ENCODE measurements at places on chromosomes 1 and 21.
A peak's percentile ranks its signal among the peaks of the same experiment; 100 is the strongest.

DNA sequence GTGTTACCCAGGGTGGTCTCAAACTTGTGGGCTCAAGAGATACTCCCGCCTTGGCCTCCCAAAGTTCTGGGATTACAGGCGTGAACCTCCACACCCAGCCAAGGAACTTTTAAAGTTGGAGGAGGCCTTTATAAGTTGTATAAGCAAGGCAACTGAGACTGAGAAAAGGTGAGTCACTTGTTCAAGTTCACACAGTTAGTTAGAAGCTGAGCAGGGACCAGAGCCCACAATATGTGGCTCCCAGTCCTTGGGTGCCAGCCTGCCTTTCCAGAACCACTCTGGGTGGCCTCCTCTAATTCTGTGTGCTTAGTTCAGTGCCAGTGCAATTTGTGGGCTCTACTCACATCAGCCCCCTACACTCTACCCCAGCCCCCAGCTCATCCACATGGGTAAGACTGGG is 3.7 kb downstream of the RAB25 start:
- no peak for DNase-seq

DNA sequence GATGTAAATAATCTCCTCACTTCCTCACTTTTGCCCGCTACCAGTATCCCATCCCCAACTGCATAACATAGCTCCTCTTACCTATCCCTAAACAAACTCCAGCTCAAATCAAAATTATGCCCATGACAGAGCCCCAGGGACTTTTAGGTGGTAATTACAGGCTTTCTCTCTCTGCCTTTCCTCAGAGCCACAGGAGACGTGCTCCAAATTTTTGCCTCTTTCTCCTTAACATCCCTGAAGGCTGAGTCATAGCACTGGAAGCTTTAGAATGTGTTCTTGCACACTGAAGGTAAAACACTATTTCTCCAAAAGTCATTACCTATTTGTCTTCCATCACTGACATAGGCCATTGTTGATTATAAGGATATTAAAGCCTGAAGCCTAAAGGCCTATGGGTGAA is 263.5 kb upstream of the PLD5 start:
- no peak for DNase-seq

GRCh38 chr1:62068416-62068843 is 126.2 kb upstream of the L1TD1 start:
- DNase-seq: no peak

- no peak for DNase-seq
These were observed 3.1 kb upstream of the PRKCZ start for GRCh38 chr1:2046953-2047748.

GRCh38 chr1:28309702-28310101 is 19.1 kb upstream of the MED18 start:
- no peak for DNase-seq

DNA sequence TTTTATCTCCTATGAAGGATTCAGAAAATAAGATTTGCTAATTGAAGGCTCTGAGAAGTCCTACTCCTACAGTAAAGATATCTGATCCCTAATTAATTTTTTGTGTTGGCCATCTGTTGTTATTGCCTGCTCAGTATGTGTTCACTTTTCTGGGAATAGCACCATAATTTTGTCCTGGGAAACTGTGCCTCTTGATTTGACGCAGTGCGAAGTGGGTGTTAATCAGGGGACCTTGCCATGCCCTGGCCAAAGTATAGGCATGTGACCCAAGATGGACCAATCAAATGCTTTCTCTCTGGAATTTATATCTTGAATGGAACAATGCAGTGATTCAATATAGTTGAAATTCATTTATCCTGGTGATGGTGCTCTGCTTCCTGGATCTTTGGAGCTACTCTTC is 30.4 kb upstream of the GNG12 start:
- DNase-seq: no peak

GRCh38 chr1:85656256-85656655 is 52.0 kb downstream of the ZNHIT6 start:
- no peak for DNase-seq

DNA sequence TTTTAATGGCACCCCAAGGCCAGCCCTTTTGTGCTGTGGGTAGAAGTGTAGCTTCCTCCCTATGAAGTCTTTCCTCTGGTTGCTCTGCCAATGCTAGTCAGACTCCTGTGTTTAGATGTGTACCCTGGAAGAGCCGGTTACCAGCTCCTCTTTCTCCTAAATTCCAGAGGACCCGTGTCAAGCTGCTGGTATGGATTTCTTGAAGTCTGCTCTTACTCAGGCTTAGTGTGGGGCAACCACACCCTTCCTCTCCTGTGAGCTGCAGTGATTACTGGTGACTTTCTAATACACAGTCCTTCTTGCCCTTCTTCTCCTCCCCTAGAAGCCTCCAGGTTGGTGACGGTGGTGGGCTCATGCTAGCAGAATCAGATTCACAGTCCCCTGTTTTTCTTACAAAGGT is 74.1 kb upstream of the AKT3 start:
- DNase-seq: no peak

DNA sequence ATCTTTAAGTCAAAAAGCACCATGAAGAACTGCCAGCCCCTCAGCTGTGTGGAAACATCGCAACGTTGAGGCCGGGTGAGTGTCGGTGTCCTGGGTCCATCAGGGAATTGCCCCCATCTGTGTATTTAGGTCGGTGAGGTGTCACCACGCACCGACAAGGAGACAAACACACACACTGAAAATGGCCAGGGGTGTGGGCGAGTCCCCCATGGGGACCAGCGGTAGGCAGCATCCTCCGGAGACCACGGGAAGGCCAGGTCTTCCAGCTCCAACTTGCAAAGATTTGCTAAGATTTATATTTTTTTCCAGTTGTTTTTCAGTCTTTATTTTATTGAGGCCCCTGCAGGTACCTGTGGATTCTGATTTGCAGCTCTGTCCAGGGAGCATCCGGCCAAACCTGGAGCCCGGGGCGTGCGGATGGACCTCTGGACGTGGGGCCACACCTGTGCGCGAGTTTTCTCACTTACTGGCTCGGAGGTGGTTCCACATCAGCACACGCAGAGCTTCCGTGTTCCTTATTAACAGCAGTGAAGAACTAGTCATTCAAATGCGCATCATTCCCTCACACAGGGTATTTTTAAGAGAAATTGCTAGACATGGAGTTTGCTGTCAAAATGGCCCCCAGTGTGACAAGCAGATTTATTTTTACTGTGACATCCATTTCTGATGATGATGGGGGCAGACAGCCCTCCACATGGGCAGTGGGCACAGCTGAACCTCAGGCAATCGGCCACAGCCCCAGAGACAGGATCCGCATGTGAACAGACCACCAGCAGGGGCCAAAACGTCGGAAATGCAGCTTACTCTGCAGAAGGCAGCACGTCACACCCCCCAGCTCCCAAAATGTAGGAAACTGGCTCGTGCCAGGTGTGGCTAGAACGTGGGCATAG is 17.2 kb upstream of the SLC19A1 start:
- no peak for DNase-seq

DNA sequence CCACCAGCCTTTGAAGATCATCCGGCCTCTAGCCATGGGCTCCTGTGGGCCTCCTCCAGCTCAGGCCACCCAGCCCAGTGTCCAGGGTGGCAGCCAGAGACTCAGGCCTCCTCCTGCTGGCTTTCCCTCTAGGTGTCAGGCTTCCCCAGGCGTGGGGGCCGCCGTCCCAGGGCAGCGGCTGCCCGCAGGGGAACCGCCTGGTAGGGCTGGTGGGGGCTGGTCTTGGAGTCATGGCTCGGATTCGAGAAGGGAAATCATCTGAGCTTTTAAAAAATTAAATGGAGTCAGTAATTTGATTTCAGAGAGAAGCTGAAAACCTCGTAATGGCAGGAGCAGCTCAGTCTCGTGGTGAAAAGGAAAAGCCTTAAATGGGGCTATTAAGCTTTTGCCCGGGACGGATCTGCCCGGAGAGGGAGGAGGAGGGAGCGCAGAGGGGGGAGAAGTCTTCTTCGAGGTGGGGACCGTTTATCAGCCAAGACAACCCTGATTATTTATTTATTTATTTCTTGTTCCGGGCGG is 66.4 kb upstream of the TARDBP start:
- no peak for DNase-seq

DNA sequence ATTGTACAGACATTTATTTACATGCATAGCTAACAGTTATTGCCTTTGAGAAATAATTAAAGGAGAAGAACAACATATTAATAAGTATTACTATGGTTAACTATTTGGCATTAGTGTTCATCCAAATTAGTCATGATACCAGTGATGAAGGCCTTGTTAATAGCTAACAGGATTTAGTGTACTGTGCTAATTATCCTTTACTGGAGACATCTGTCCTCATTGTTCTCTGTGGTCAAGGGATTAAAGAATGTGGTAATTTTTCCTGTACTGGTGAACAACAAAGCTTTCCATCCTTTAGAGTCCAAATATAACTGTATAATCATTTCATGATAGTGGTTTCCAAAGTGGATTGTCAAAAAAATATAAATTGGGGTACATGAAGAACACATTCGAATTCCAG is 103.9 kb downstream of the ADGRL4 start:
- no peak for DNase-seq

DNA sequence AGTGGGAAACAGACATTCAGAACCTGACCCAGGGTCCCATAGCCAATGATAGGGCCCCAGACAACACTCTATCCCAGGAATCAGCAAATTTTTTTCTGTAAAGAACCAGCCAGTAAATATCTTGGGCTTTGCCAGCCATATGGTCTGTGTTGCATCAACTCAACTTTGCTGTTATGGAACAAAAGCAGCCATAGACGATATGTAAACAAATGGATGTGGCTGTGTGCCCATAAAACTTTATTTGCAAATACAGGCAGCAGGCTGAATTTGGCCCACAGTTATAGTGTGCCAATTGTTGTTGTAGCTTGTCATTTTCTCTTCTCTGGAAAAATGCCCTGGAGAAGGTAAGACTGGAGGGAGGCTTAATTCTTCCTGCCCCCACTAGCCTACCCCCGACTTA is 431.1 kb upstream of the VAMP3 start:
- peak; percentile 28 for DNase-seq

DNA sequence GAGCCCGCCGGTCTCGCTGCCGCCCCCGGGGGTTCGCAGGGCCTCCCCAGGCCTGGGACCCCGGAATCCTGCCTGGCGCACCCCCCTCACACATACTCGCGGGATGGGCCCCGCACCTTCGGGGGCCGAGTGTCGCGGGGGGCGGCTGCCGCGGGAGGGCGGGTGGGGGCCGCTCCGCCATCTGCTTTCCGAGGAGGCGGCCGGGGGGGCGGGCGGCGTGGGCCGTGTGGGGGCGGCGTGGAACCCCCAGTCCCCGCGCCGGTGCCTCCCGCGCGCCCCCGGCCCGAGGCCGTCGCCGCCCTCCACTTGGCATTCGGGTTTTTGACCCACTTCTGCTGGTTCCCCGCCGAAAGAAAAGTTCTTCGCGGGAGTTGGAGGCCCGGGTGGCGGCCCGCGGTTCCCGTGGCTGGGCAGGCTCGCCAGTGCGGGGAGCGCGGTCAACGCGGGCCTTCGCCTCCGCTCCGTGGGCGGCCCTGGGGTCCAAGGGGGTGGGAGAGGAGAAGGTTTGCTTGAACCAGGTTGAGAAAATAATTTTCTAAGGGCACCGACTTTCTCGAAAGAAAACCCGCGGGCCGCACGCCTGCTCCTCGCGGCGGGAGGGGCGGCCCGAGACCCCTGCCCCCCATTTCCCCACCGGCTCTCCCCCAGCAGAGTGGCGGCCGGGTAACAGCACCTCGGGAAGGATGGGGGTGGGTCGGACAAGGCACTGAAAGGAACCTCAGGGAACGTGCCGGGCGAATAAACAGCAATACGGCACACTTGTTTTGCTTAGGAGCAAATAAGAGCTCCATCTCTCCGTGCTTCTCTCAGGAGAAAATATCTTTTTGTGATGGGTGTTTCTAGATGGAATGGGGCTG is 1.6 kb downstream of the PHF13 start:
- no peak for DNase-seq

- DNase-seq: no peak
These were observed 117.6 kb downstream of the KIAA0319L start for GRCh38 chr1:35439626-35440025.

DNA sequence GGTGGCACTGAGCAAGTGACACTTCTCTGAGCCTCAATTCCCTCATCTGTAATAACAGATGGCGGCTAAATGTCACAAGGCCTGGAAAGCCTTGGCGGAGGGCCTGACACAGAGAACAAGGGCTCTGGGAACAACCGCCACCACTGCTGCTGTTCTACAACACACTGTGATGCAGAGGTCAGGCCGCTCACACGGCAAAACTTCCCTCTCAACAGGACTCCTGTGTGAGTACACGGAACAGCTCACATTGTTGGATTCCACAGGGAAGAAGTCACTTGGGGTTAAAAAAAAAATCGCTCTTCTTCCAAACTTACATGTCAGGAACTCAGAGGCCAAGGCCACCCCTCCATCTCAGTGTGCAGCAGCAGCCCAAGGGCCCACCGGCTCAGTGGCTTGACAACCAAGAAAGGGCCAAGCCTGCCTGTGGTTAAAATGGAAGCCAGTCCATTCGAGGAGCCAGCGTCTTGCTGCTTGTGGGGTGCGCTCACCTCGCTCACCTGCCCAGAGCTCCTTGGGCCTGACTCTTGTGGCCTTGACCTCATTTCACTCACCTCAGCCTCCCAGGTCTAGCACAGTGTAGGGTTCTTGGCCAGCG is 101.1 kb downstream of the RAVER2 start:
- DNase-seq: no peak

DNA sequence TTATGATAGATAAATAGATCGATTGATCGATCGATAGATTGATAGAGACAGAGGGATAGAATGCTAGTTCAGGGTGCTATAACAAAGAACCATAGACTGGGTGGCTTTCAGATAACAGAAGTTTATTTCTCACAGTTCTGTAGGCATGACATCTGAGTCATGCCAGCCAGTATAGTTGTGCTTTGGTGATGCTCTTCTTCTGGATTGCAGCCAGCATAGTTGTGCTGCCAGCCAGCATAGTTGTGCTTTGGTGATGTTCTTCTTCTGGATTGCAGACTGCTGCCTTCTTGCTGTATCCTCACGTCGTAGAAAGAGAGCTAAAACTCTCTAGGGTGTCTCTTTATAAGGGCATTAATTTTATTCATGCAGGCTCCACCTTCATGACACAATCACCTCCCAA is 860.8 kb downstream of the BRINP3 start:
- DNase-seq: no peak

DNA sequence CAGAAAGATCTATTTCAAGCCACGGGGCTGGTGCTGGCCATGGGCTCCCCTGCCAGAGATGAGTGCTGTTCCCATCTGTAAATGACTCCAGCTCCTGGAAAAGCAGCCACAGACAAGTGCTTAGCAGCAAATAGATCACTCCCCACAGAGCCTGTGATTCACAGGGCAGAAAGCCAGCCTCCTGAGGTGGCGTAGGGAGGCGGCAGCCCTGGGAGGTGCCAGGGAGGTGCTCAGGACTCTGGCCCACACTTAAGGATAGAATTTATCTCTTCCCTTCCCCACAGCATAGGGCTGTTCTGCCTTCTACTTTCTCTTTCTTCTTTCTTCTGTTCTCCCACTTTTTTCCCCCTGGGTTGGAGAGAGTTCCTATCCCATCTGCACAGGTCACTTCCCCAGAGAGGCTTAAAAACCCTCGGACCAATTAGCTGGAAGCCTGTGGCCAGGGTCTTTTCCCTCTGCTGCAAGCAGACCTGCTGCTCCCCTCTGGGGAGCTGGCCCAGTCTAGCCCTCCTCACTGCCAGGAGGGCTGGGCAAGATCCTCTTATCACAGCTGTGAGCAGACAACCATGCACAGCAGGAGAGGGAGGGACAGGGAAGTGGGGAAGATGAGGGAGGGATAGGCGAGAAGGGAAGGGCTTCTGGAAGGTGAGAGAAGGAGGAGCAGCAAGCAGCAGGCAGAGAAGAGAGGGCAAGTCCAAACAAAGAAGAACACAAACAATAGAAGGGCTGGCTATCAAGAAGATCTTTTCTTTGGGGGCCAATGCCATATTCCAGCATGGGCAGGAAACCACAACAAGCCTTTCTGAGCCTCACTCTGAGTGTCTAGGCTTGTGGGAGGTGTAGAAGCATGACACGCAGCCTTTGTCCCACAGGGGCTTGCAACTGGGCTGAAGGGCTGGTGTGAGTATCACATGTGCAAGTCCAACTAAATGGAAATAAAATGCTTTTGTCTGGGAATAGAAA is 41.0 kb downstream of the KCND3 start:
- DNase-seq: no peak

All from NCI-H2081 treated with DMSO at 0.1 percent for 48 hours (cell line).